ENCODE measurements at places on chromosomes 12 and 14. TPM values are rescaled to one million over a fixed set of nuclear protein-coding genes. Genes with fewer than 3 reads are reported as not detected.

Gene ANKS1B
- 0.19 TPM for total RNA-seq

Gene CEBPE
- total RNA-seq: 0.36 TPM

Gene CIROP
- not detected for total RNA-seq

Gene MYF6
- total RNA-seq: not detected

Gene ANG
- 2.5 TPM for total RNA-seq

Gene SERPINA1
- total RNA-seq: 20.3 TPM

Gene CHGA
- total RNA-seq: not detected

Gene TPPP2
- total RNA-seq: not detected

Gene P2RX2
- total RNA-seq: not detected

Gene CALCOCO1
- 60.1 TPM for total RNA-seq

Gene SLC7A7
- total RNA-seq: 0.21 TPM

Gene KRT82
- total RNA-seq: not detected

Gene TAS2R43
- 0.48 TPM for total RNA-seq

Gene TESPA1
- total RNA-seq: 95.5 TPM

Gene SDSL
- total RNA-seq: 3.2 TPM

Measured in activated T-cell treated with anti-CD3 and anti-CD28 coated beads, Interleukin-2, amount 50 U/mL, for 72 hours (primary cell).